Left cardiac atrium (tissue), 4 donors: ENCODE measurements at places on chromosomes 5 and 9. TPM values are rescaled to one million over a fixed set of nuclear protein-coding genes. Genes with fewer than 3 reads are reported as not detected.

DNA sequence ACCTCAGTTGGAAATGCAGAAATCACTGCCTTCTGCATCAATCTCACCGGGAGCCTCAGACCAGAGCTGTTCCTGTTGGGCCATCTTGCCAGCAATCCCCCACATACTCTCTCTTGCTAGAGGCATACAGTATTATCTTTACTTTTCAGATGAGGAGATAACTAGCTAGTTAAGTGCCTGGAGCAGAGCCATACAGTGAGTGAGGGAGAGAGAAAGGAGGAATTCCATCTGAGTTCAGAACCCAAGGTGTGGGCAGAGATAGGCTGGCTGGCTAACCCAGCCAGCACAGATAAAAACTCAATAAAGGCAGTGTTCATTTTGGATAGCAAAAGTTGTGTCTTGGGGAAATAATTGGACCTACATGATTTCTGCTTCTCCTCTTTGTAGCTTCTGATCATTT lies 268.0 kb upstream of the KIF2A start:
- DNase-seq, result no peak

DNA sequence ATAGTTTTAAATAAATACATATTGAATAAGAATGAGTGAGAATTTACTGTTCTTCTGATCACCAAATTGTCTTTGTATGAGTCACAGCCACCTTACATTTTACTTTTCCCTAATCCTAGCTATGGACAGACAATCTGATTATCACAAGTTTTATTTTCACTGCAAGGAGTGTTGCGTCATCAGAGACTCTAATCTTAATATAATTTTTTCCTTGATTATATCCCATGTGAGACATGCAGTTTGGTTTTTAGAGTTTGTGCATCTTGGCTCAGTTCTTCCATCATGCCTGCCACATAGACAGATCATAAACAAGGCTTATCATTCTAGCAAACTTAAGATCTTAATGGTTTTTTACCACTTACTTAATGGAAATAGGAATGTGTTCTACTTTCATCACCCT lies 478.5 kb upstream of the CDH18 start:
- DNase-seq, result no peak

- DNase-seq, result no peak
Observed at GRCh38 chr9:34211395-34211794, 32.6 kb downstream of the UBAP1 start.

DNA sequence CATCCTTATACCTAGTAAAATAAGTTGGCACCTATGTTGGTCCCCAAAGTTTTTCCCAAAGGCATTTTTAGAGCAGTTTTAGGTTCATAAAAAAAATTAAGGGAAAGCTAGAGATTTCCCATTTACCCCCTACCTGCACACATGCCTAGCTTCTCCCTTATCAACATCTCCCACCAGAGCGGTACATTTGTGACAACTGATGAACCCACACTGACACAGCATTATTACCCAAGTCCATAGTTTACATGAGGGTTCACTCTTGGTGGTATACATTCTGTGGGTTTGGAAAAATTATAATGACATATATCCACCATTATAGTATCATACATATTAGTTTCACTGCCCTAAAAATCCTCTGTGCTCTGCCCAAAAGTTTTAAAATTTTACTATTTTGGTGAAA lies 12.0 kb downstream of the RAD1 start:
- no peak for DNase-seq

DNA sequence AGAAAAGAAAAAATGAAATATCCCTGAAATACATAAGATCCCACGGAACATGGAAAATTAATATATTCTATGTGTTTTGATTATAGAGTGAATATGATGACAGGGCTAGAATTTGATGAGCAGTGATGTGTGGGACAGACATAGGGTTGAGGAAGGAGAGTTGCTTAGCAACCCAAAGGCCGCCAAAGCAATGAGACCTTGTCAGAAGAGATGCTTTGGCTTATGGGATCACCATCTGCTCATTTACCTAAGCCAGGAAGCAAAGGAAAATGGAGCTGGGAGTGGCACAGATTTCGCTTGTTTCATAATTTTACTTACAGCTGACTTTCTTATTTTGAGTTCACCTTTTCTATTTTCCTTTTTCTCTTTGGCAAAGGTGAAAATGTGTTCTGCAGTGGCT lies 20.9 kb upstream of the HAPLN1 start:
- DNase-seq, result no peak

GRCh38 chr9:137028263-137029057 lies 423 bp upstream of the ABCA2 start:
- peak; percentile 64 for DNase-seq

DNA sequence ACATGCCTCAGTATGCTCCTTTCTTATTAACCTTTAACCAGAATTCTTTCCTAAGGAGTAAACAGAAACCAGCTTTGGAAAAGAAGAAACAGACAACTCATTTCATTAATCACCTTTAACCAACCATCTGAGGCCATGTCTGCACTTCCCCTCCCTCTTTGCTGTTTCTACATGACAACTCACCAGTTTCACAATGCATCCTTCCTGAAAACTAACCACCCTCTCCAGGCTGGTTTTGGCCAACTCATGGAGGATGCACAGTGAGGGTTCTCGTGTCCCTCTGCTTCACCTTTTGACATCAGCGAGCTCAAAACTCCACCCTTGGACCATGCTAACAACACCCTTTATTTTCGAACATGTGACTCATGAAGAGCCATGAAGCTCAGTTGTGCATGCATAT lies 244.1 kb downstream of the ELAVL2 start:
- DNase-seq, result no peak

GRCh38 chr9:14221558-14221957 lies 92.4 kb downstream of the NFIB start:
- DNase-seq, result no peak

NRG2 gene
- total RNA-seq, result 1.3 TPM

- no peak for DNase-seq
Observed at GRCh38 chr9:117307701-117308100, 107.2 kb downstream of the ASTN2 start.

- no peak for DNase-seq
Observed at GRCh38 chr5:161481922-161482321, 64.6 kb downstream of the GABRB2 start.

DNA sequence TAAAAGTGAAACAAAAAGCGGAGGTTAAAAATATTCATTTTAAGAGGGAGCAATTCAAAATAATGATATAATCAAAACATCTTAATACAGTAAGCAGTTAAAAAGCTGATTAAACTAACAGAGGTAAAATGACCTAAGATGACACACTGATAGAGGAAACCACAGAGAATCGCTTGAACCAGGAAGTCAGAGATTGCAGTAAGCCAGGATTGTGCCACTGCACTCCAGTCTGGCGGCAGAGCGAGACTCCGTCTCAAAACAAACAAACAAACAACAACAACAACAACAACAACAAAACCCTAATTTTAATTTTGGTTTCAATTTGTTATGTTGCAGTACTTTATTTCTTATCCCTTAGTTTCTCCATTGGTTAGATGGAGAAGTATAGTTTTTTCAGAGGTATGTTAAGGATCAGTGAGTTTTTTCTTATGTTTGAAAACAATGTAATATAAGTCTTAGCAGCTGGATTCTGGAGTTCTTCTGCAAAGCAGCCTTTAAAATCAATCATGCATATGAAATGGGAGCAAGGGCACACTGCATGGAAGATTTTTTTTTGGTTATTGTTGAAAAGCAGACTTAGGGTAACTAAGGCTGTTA lies 58.5 kb downstream of the MLANA start:
- no peak for DNase-seq

- no peak for DNase-seq
Observed at GRCh38 chr9:90420211-90420610, 222.4 kb downstream of the DIRAS2 start.

DNA sequence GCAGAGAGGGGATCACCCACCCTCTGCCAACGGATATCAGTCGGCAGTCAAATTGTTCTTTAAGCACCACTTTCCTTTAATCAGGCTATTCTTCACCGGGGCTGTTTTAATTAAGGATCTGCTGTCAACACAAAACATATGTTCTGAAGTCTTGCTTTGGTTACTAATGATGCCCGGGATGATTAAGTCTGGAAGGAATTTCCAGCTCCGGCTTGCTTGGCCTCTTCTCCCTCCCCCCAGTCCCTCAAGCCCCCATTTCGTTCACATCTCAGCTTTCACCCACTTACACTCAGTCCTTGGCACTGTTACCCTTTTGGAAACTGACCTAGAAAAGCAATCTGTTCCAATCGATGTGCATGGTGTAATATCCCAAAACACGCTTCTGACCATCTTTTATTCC lies 74.7 kb downstream of the MSX2 start:
- no peak for DNase-seq

IRX2 gene
- total RNA-seq, result 1.0 TPM

GRCh38 chr9:124292696-124293593 lies 35.2 kb downstream of the NEK6 start:
- no peak for DNase-seq

MRNIP gene
- 11.1 TPM for total RNA-seq

GRCh38 chr5:157447201-157447637 lies 12.8 kb upstream of the NIPAL4 start:
- no peak for DNase-seq

DNA sequence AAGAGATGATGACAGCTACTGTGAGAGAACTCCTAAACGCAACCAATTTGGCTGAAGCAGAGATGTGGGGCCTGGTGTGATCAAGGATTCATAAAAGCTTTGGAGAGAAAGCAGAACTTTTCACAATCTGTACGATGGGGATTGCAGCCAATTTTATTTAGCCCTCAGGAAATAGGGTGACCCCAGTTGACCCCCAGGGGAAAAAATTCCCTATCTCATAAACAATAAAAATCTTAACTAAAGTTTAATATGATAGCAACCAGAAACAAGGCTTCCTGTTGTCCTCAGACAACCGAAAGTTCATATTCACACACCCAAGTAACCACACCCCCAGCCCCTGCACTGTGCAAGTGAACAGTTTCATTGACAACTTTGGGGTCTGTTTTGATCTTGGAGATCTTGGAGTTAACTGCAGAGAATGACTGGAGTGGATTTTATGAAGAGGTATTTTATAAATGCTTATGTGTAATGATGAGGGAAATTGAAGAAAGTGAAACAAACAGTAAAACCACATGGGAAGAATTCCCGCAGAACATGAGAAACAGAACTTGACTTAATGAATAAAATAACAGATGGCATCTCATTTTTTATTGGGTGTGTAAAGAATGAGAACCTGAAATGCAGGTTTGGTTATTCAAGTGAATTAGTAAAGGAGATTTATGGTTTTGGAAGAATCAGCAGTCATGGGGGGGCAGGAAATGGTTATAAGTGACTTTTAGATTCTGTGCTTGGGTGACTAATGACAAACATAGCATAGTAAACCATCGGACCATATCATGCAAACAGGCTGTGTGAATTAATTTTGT lies 94.5 kb downstream of the PDE4D start:
- no peak for DNase-seq

DNA sequence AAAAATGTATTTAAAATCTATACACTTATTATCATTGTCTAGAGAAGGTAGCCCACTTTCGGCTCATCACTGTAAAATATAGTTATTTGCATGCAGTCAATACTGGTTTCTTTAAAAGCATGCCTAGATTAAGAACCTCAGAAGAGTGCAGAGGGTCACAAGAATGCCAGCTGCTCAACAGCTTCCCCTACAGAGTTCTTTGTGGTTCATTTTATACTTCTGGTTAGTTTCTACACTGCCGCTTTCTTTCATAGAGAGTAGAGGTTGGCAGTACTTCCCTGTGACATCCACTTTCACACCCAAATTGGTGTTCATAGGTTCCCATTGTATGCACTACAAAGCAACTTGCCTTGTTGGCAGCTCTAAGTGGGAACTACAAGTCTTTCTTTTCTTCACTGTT lies 137.3 kb downstream of the KIAA0825 start:
- no peak for DNase-seq

DNA sequence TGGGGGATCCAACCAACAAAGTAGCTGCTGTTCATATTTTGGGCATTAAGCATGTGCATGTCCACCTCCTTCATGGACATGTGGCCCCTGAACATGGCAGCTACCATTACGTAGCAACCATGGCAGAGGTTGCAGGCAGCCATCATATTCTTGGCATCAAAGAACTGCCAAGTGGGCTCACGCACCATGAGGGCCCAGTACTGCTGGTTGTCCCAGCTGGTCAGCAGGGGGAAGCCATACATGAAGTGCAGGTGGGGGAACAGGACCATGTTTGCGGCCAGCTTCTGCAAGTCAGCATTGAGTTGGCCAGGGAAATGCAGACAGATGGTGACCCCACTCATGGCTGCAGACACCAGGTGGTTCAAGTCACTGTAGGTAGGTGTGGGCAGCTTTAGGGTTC lies 9.5 kb downstream of the MTAP start:
- DNase-seq, result no peak

- no peak for DNase-seq
Observed at GRCh38 chr5:119706049-119706448, 76.7 kb downstream of the FAM170A start.
